Upper lobe of right lung (tissue), 1 donor: ENCODE measurements at places on chromosomes 7 and 10.

DNA sequence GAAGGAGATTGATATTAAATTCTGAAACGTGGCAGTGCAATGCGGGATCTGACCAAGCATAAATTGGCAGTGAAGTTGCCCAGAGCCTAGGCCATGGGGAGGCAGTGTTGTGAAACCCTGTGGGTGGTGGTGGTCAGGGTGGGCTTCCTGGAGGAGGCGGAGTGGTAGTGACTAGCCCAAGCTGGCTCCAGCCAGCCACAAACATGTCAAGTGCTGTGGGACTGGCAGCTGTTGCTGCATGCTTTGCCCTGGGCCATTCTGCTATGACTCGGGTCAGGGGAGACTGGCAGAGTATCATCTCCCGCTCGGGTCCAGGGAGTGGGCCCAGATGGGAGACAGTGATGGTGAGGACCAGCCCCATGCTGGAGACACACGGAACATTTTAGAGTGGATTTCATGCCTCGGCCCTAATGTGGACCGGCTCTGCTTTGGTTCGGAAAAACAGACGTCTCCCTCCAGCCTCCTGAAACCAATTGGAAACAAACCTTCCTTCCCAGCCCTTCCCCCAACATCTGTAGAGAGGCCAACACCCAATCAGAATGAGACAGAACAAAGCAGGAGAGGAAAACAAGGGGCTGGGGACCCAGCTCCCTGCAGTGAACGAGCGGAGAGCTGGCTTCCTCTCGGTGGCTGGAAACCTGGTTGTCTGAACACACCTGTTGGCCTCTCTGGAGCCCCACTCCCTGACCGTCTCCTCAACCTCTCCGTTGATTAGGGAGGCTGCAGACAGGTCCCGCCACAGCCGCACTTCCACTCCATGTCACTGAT, 58.2 kb downstream of the TMEM270 start:
- no peaks in the 10 kb centered on the region for H3K36me3 ChIP-seq
- no peak overlapping the region for H3K4me3 ChIP-seq
- no peak for DNase-seq
- no peak overlapping the region for H3K27ac ChIP-seq
- H3K27me3 ChIP-seq, result no peaks in the 10 kb centered on the region

GRCh38 chr10:90199093-90199492, 497.7 kb downstream of the KIF20B start:
- no peak for DNase-seq
- H3K4me3 ChIP-seq, result no peak overlapping the region
- H3K27ac ChIP-seq, result no peak overlapping the region

- H3K27me3 ChIP-seq, result no peaks in the 10 kb centered on the region
- DNase-seq, result no peak
- no peak overlapping the region for H3K27ac ChIP-seq
These were observed 82.9 kb downstream of the NPY start for GRCh38 chr7:24366876-24367275.

GRCh38 chr10:6518791-6519429, 61.2 kb downstream of the PRKCQ start:
- H3K27ac ChIP-seq, result no peak overlapping the region
- H3K4me1 ChIP-seq, result no peaks in the 10 kb centered on the region
- no peak overlapping the region for H3K4me3 ChIP-seq
- H3K36me3 ChIP-seq, result no peaks in the 10 kb centered on the region

DNA sequence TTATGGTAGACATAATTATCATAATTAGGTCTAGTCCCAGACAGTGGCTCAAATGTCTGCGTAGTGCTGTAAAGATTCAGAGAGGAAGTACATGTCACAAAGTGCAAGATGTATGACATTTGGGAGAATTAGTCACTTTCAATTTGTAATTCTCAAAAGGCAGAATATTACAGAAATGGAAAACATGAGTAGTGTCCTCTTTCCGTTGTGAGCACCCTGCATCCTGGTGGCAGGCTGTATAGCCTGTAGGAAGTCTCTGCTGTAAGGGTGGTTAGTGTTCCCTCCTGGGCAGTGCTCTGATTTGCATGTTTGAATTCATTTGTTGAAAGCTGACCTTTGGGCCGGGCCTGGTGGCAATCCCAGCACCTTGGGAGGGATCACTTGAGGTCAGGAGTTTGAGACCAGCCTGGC, 17.0 kb downstream of the CDK14 start:
- no peaks in the 10 kb centered on the region for H3K4me1 ChIP-seq
- H3K27me3 ChIP-seq, result no peaks in the 10 kb centered on the region
- no peak for DNase-seq
- H3K36me3 ChIP-seq, result no peaks in the 10 kb centered on the region
- H3K4me3 ChIP-seq, result no peak overlapping the region

DNA sequence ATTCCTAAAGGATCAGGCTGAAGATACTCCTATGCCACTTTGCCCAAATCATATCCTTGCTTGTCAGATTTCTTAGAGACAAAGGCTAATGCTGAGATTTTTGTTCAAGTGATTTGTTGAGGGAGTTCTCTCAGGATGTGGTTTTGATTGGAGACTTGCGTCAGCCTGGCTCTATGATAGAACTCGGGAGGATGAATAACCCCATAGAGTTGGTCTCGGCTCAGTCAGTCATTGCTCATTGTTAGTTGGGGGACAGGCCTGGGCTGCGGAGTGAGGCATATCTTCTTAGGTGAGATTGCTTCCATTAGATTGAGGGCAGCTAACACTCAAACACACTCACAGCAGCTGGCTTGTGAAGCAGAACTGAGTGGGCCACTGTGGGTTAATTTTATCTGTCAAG, 203.4 kb downstream of the KIF20B start:
- H3K27me3 ChIP-seq, result no peaks in the 10 kb centered on the region
- no peaks in the 10 kb centered on the region for H3K36me3 ChIP-seq
- no peak overlapping the region for H3K27ac ChIP-seq

- no peaks in the 10 kb centered on the region for H3K4me1 ChIP-seq
- H3K27ac ChIP-seq, result no peak overlapping the region
- no peaks in the 10 kb centered on the region for H3K27me3 ChIP-seq
- H3K4me3 ChIP-seq, result no peak overlapping the region
- H3K36me3 ChIP-seq, result no peaks in the 10 kb centered on the region
These were observed 172.9 kb downstream of the CACNB2 start for GRCh38 chr10:18313140-18313530.

GRCh38 chr10:107740962-107741690, 576.6 kb upstream of the SORCS1 start:
- DNase-seq, result no peak
- no peaks in the 10 kb centered on the region for H3K27me3 ChIP-seq
- no peak overlapping the region for H3K4me3 ChIP-seq
- no peaks in the 10 kb centered on the region for H3K36me3 ChIP-seq

GRCh38 chr10:98308669-98309365, 40.8 kb upstream of the LOXL4 start:
- no peak overlapping the region for H3K4me3 ChIP-seq
- no peak overlapping the region for H3K27ac ChIP-seq
- H3K4me1 ChIP-seq, result no peaks in the 10 kb centered on the region
- H3K36me3 ChIP-seq, result no peaks in the 10 kb centered on the region

DNA sequence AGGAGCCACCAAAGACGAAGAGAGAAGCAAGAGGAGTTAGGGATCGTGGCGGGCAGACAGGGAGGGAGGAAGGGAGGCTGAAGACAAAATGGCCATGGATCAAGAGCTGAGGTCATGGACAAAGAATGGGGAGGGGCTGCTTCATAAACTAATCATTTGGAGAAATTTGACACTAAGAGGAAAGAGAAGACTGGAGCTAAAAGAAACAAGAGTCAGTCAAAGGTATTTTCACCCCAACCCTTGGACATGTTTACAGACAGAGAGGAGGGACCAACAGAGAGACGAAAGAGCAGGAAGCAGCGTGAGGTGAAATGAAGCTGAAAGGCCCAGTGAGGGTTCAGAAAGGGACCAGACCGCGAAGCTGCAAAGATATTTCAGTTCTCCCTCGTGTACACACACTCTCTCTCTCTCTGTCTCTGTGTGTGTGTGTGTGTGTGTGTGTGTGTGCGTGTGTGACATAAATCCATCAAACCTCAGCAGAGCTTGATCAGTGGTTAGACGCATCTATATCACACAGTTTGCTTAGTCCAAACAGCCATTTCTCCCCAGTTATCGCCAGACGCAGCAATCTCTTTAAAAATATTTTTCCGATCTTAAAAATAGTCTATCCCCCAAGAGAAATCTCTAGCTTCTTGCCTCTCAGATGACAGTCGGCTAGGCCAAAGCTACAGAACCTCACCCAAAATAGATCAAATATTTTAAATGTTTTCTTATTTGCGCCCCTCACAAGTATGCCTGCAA, 12.5 kb upstream of the CALD1 start:
- no peaks in the 10 kb centered on the region for H3K27me3 ChIP-seq
- H3K27ac ChIP-seq, result peak overlapping the region; percentile 2
- H3K4me1 ChIP-seq, result no peaks in the 10 kb centered on the region
- DNase-seq, result no peak

DNA sequence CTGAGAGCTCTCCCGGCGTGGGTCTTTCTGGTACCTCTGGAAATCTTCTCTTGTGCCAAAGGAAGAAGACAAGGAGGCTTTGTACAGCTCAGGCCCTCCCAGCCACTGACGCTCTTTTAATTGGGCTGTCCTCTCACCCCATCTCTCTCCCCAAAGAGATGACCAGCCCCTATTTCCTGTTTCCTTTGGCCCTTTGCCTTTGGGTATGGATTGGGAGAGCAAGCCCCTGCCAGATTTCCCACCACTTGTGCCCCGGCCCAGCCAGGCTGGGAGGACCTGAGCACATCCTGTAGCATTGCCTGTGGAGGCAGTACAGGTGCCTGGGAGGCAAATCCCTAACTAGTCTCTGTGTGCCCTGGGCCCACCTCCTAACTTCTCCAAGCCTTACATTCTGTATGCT, 5.7 kb upstream of the PLAC9 start:
- no peaks in the 10 kb centered on the region for H3K27me3 ChIP-seq
- H3K4me1 ChIP-seq, result peaks cover 4% of the 10 kb centered on the region
- DNase-seq, result no peak

- peaks cover 31% of the 10 kb centered on the region for H3K4me1 ChIP-seq
- H3K27me3 ChIP-seq, result no peaks in the 10 kb centered on the region
- H3K27ac ChIP-seq, result peak overlapping the region; percentile 91
- H3K36me3 ChIP-seq, result no peaks in the 10 kb centered on the region
- H3K4me3 ChIP-seq, result peak overlapping the region; percentile 87
These were observed 591 bp downstream of the UBE2H start for GRCh38 chr7:129952086-129952652.

DNA sequence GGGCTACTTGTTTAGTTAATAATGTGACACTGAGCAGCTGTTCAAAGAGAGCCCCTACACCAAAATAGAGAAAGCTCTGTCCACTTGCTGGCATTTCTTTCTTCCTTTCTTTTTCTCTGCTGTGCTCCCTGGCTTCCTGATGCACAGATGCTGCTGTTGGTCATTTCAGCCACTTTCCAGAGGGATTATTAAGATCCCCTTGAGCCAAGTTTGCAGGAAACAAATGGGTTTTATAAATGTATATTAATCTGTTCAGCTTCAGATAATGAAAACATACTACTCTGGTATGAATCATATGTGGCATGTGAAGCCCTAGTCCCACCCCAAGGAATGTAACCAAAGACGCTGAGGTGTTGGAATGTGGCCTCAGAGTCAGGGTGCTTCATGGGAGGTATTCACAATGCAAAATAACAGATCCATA, 638.2 kb upstream of the FZD8 start:
- H3K4me3 ChIP-seq, result no peak overlapping the region
- H3K27ac ChIP-seq, result no peak overlapping the region
- DNase-seq, result no peak
- H3K27me3 ChIP-seq, result no peaks in the 10 kb centered on the region

DNA sequence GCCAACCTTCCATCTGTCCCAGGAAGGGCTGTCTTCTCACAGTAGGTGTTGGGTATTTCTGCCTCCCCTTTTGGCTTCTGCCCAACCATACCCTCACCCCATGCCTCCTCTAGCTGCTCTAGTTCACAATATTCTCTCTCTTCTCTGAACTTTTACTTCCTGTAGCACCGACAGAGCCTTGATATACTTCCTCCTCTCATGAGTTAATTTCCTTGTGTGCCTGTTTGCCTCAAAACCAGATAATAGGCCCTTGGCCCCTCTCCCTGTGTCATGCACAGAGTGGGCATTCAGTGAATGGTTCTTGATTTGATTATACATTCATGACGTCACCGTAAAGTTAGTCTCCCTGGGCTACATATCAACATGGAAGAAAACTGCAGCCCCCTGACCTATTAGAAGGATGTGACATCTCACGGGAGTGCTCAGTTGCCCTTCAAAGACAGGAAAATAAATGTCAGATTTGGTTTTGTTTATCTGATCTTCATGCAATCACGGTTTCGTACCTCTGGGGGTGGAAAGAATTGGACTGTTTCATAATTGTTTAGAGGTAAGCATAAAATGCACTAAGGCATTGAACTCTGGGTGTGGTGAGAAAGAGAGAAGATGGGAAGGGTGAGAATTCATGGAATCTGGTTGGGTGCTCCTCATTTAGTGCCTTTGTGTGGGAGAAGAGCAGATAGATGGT, 127.7 kb downstream of the ITIH5 start:
- no peak overlapping the region for H3K4me3 ChIP-seq
- H3K36me3 ChIP-seq, result no peaks in the 10 kb centered on the region
- DNase-seq, result no peak
- peaks cover 10% of the 10 kb centered on the region for H3K4me1 ChIP-seq

GRCh38 chr7:65471587-65471986, 97.9 kb downstream of the ZNF92 start:
- H3K27ac ChIP-seq, result no peak overlapping the region
- no peak overlapping the region for H3K4me3 ChIP-seq
- no peaks in the 10 kb centered on the region for H3K4me1 ChIP-seq
- no peaks in the 10 kb centered on the region for H3K36me3 ChIP-seq

- H3K4me3 ChIP-seq, result no peak overlapping the region
- H3K27ac ChIP-seq, result no peak overlapping the region
- no peak for DNase-seq
These were observed 574.4 kb downstream of the TNS3 start for GRCh38 chr7:47007471-47007870.

- DNase-seq, result no peak
- no peak overlapping the region for H3K27ac ChIP-seq
- no peak overlapping the region for H3K4me3 ChIP-seq
- H3K27me3 ChIP-seq, result no peaks in the 10 kb centered on the region
- no peaks in the 10 kb centered on the region for H3K4me1 ChIP-seq
These were observed 87.7 kb downstream of the ST8SIA6 start for GRCh38 chr10:17366705-17367104.

DNA sequence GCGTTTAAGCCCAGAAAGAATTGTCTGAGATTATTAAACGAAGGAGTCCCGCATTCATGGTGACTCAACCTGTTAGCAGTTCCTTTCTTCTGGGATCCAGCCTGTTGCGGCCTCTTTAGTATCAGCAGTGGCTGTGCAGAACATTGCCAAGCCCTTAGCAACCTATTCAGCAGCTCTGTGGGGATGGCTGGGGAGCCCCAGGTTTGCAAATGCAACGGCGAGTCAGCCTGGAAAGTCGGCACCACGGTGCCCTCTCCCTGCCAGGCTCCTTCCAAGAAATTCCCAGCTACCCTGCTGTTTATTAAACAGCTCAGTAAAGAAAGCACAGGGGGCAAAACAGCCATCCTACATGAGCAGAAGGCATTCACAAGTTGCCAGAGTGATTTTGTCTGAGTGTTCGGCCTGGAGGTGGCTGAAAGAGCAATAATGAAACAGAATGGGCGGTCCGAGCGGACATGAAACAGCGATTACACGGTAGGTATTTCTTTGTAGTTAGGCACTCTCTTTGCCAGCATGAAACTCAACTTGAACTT, 198.3 kb downstream of the BAMBI start:
- no peak overlapping the region for H3K4me3 ChIP-seq
- no peak overlapping the region for H3K27ac ChIP-seq
- no peaks in the 10 kb centered on the region for H3K36me3 ChIP-seq

- H3K36me3 ChIP-seq, result no peaks in the 10 kb centered on the region
- no peak overlapping the region for H3K4me3 ChIP-seq
- no peak overlapping the region for H3K27ac ChIP-seq
- DNase-seq, result no peak
- no peaks in the 10 kb centered on the region for H3K4me1 ChIP-seq
- H3K27me3 ChIP-seq, result peaks cover 15% of the 10 kb centered on the region
These were observed 39.7 kb upstream of the ENO4 start for GRCh38 chr10:116809483-116810119.
